ENCODE measurements at places on chromosomes 3 and 15.

DNA sequence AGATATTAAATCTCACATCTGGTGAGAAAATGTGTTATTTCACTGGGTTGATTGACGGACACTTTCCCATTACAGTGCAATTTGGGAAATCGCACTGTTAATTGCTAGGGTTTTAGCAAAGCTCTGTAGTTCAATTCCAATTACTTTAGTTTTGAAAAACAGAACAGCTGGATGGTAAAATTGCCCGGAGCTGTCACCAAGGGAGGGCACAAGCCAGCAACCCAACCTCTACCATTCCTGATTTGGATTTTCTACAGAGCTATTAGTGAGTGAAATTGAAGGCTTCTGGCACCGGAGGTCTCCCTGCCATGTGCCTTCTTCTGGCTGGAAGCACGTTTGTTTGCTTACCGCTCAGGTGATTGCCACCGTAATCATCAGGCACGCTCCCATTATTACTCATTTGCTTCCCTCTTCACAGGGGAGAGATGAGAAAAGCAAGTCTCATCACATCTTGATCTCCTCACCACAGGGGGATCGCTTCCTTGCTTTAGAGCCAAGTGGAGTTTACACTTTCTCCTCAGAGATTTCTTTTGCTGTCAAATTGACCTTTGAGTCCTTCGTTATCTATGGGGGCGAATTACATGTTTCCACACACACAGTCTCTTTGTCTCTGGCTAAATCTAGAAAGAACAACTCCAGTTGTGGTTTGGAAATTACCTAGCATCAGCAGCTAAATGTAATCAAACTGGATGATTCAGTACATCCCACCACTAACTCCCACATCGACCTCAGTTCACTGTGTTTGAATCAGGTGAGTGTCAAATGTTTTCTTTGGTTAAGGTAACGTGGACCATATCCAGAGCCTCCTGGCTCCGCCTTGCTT lies 421.7 kb upstream of the GOLIM4 start:
- no peak for DNase-seq

GRCh38 chr3:44930911-44931310 lies 45.1 kb downstream of the ZDHHC3 start:
- DNase-seq = no peak

- no peak for DNase-seq
Observed at GRCh38 chr3:194120789-194121770, 14.9 kb upstream of the HES1 start.

DNA sequence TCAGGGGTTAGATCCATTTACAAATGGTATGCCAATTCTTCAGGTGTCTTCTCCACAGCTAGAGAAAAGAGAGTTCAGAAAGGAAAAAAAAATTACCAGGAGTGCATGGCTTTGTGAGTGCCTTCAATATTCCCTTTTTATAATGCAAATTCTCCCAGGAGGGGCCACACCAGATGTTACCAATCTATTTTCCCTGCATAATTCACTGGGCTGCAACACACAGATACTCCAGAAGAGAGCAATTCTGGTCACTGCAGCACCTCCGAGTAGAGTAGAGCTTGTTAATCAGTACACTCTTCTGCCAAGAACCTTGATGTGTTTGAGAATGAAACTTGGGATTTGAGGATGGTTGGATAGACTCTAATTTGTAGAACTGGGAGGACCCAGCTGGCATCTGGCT lies 80.7 kb upstream of the SPRED1 start:
- DNase-seq = no peak

- no peak for DNase-seq
Observed at GRCh38 chr3:153572654-153573053, 410.6 kb downstream of the RAP2B start.

DNA sequence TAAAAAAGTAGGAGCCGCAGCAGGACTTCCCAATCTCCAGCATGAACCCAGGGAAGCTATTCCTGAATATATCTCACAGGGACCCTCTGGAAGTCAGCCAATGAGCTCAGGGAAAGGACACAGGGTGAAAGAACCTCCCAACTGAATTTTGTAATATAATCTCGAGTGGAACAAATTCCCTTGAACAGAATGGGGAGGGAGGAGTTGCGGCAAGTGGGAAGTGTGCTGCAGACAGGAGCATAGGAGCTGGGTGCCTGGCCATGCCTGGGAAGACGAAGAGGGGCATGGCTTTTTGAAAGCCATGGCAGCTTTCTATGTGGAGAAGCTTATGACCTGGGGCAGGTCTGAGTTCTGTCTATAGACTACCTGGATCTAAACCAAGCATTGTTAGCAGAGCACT lies 98.4 kb downstream of the CBLB start:
- DNase-seq = no peak

GRCh38 chr3:152853196-152853595 lies 18.3 kb downstream of the P2RY1 start:
- no peak for DNase-seq

DNA sequence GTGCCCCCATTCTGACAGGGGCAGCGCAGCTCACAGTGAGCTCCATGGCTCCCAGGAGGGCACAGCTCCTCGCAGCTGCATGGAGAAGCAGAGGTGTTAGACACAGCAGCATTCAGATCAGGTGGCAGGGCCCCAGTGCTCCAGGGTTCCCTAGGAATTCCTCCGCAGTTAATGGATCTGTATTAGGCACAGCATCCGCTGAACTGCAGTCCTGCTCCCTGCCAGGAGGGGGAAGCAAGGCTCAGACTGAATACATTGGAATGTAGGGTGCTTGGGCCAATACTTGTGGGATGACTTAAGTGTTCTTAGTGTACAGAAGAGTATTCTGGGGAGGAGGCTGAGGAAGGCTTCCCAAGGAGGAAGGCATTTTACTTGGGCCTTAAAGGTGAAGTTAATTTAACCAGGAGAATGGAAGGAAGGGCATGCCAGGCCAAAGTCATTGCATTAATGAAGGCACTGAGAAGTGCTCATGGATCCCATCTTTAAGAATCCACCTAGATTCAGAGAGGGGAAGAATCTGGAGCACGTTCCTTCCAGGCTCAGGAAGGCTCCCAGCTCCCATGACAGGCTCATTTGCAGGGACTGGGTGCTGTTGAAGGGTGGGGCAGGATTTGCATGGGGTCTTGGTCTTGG lies 111.6 kb downstream of the RAB11A start:
- no peak for DNase-seq

DNA sequence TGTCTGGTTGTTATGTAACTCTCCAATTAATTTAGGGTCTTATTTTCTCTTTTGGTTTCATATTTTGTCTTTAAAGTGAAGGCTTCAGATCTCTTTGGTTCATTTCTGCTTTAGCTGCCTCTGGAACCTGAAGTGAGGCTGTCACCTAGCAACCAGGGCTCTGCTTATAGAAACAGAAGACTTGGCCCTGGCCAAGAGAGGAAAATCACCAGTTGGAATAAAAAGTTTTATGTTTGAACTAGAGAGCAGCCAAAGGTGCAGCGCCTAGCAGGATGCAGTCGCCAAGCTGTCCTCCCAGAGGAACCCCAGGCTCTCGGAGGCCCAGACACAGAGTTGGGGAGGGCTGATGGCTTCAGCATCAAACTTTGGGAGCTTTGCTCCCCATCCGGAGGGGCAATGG lies 41.1 kb downstream of the LYZL4 start:
- peak; percentile 37 for DNase-seq

GRCh38 chr15:64355348-64355943 lies 527 bp downstream of the CSNK1G1 start:
- no peak for DNase-seq

DNA sequence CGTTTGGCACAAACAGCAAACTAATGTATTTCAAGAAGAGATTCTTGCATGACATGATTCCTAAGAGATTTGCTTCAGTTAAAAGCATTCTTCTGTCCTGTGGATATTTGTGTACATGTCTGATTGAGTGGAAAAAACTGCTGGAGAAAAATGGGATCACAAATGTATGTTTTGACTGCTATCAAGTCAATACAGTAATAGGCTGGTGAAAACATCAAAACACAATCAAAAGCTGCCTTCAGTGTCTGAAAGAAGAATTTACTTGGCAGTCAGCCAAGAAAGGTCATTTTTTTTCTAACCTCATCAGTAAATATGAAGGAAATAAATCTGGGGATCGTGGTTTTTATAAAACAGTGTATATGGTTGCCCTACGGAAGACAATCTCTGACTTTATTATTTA lies 1214.8 kb downstream of the NSUN3 start:
- DNase-seq = no peak

- no peak for DNase-seq
Observed at GRCh38 chr3:123163141-123163540, 38.6 kb upstream of the SEC22A start.

DNA sequence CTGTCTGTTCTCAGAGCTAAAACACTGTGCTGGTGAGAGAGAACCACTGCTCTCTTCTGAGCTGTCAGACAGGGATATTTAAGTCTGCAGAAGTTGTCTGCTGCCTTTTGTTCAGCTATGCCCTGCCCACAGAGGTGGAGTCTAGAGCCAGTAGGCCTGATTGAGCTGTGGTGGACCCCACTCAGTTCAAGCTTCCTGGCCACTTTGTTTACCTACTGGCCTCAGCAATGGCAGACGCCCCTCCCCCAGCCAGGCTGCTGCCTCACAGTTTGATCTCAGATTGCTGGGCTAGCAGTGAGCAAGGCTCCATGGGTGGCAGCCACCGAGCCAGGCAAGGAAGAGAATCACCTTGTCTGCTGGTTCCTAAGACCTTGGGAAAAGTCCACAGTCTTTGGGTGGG lies 21.0 kb upstream of the CACNA1D start:
- DNase-seq = no peak

GRCh38 chr3:55431041-55431440 lies 56.1 kb downstream of the WNT5A start:
- no peak for DNase-seq

- no peak for DNase-seq
Observed at GRCh38 chr3:144820726-144821125, 849.1 kb downstream of the DIPK2A start.

GRCh38 chr15:69983696-69984265 lies 113.9 kb downstream of the TLE3 start:
- no peak for DNase-seq

DNA sequence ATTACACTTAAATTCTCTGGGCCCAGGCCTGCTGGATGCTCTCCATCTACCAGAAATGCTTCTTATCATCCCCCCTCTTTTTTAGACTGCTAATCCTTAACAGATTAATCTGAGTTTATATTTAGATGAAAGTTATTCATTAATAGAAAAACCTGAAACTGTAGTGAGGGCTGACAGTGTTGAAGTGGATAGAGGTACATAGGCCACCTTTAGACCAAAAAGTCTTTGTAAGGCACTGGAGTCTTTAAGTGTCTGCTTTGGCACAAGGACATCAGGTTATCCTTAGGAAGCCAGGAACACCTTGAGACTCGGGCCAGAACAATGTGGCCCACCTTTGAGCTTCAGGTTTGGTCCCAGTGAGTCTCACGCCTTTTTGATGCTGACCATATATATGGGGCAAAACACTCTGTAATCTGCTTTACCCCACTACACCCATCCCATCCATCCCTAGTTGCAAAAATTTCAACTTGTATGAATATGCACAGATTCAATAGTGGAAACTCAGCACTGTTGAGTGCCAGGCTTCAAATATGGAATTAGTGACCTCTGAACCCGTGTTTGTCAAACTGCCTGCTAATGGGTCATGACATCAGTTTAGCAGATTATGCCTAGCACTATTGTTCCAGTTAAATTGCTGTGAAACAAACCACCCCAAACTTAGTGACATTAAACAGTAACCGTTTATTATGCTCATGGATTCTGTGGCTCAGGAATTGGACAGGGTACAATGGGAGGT lies 44.0 kb downstream of the PDE8A start:
- DNase-seq = no peak

DNA sequence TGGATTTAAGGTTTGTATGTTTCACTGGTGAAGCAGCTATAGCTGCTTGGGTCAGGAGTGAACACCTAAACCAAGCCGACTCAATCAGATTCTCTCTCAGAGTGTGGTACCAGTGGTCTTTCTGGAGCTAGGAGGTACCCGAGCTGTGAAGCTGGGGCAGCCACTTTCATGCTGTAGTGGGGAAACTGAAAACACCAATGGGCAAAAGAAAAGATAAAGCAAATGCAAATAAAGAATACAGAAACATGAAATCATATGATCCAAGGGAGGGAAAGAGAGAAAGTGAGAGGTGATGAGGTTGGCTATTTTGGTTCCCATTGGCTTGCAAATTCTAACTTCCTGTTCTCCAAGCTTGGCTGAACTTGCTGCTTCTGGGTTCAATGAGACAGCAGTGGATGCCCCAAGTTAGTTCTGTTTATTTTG lies 212.3 kb upstream of the CFAP20DC start:
- no peak for DNase-seq

GRCh38 chr3:161221806-161222600 lies 892 bp downstream of the NMD3 start:
- DNase-seq = no peak

DNA sequence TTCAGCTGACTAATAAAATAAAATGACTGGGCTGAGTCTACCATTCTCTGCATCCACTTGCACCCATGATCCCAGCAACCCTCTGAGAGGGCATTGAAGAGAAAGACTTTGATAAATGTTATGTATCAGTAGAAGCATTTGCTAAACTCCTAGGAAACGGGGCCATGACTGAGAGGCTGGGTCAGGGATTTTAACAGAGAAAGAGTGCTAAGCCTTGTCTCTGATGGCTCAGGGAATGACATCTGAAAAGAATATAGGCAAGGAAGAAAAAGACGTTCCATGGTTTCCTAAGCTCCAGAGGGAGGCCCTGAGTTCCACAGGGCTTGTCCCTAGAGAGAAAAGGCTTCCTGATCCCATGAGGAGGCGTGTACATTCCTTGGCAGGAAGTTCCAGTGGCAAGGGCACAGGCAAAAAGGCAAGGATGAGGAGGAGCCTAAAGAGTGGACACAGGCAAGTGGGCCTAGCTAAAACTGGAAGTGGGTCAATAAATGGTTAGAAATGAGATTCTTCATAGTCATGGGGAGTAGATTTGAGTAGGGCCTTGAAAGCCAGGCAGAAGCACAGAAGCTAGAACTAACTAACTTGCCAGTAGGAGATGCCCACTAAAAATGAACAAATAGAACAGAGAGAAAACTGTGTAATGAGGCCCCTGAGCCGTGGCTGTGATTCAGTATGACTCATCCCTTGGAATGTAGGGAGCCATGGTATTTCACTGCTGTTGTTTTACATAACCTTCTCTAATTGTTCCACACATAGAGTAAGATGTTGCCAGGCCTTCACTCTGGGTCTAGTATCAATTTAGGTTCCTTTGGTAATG lies 44.9 kb upstream of the MANF start:
- DNase-seq = no peak

GRCh38 chr3:14357463-14357862 lies 44.9 kb upstream of the SLC6A6 start:
- DNase-seq = no peak

Data from NCI-H2029 treated with DMSO at 0.1 percent for 48 hours (cell line).